ENCODE measurements at places on chromosomes 13 and 19.
A peak's percentile ranks its signal among the peaks of the same experiment; 100 is the strongest.

GRCh38 chr19:15048885-15049541, at the start of gene CASP14:
Gene CASP14 (plus strand): TSS chr19:15049480. CDS start chr19:15052252, 2,772 bp downstream.
- no peak for DNase-seq

- DNase-seq = no peak
Measured at GRCh38 chr13:47418206-47418920, 521.5 kb upstream of the HTR2A start.

GRCh38 chr13:31224174-31224669, 24.4 kb downstream of the B3GLCT start:
- no peak for DNase-seq

GRCh38 chr13:112434032-112434431, 57.9 kb downstream of the SPACA7 start:
- DNase-seq = no peak

- DNase-seq = no peak
Measured at GRCh38 chr13:24650161-24650560, 30.0 kb upstream of the ATP12A start.

DNA sequence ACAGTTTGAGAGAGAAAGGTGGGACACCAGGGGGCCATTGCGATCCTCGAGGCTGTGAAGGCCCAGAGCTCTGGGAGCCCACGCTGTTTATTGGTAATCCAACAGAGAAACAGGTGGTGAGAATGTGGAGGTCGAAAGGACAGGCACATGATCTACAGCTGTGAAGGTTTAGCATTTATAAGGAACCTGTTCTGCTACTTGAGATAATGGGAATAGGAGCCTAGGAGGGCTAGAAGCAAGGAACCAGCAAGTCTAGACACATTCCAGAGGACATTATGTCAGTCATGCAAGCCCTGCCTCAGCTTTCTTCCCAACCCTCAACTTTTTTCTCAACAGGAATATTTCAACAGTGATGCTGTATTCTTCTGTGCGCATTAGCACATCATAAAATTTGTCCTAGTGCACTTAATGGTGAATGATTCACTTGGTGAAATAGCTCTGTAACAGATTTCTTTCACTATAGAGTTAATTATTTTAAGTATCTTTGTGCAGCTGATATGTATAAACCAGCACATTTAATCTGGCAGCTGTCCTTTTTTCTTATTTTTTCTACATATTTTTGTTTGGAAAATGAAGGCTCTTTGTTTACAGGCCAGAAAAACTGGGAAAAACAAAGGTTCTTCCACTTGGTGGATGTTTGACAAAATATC, 25.4 kb downstream of the ZNF90 start:
- no peak for DNase-seq

DNA sequence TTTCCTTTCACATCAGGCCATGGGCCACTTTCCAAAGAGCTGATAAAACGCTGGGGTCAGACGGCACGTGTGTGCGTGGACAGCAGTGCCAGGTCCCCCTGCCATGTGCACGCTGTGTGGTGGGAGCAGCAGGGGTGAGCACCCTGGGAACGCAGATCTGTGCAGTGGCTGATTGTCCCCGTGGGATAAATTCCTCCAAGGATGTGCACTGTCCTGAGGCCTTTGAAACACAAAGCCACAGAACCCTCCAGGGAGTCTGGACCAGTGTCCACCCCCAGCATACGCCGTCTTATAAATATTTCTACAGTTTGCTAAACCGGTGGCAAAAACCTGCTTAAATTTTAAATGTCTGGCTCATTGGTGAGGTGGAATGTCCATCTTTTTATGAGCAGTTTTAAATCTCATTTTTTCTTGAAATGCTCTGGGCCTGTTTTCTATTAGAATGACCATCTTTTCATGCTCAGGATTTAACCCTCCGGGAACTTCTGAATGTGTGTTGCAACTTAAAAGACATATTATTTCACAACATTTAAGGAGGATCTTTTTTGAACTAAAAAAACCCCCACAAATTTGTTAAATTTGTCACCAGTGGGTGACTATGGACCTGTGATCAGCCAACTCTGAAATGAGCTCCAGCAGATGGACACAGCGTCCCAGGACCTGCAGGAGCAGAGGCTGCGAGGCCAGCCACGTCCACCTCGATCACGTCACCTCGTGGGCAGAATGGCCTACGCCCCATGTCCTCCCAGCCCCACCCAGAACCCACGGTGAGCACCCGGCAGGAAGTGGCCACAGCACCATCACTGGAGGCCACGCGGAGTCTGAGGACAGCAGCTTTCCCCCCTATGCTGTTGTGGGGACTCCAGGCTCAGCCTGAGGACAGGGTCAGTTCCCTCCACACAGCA, 68.6 kb downstream of the RASA3 start:
- DNase-seq = peak; percentile 71

DNA sequence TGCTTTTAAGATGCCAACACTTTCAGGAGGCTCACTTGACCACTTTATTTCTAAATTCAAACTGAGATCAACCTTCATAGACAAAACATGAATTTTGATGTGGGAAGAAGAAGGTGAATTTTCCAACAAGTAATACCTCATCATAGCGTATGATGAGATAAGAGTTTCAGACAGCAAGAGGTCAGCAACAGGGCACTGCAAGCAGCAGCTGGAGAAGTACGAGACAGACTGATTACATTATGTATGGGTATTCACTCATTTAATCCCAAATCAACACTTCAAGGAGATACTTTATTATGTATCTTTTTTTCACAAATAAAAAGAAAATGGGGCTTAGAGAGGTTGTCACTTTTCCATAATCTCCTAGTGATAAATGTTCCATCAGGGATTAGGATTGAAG, 389.8 kb downstream of the TBC1D4 start:
- no peak for DNase-seq

- DNase-seq = no peak
Measured at GRCh38 chr19:5984600-5984999, 6.7 kb upstream of the RANBP3 start.

DNA sequence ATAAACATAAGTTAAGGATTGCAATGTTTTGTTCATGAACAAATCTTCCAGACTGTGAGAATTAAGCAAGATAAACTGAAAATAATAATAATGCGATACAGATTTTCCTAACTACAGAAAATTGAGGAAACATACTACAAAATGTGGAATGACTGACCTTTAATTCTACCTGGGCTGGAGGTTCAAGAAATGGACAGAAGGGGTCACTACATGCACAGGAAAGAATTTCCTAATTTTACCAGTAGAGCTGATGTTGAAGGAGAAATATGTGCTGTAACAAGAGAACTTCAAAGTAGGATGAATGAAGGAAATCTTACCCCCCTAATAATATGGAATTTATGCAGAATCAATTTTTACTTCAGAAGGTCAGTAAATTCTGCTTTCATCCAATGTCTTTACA, 62.3 kb downstream of the ZNF627 start:
- peak; percentile 17 for DNase-seq

GRCh38 chr13:106911627-106912026, 343.7 kb upstream of the ARGLU1 start:
- DNase-seq = no peak

DNA sequence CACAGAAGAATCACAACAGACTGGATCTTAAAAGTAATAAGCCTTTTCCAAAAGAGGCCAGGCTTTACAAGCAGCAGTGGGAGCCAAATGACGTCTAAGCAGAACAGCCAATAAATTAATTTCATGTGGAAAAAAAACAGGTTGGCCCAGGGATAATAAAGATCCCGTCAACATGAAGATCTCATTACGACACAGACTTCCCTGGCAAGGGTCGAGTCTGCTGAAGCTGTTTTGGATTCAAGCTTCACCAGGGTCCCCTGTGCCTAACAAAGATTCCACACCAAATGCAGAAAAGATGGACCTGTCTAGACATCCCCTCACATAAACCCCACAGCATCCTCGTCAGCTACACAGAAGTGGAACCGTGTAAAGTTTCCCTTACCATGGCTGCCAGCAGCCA, 215.1 kb upstream of the ZNF507 start:
- no peak for DNase-seq

All from HFFc6 (cell line).